ENCODE measurements at places on chromosomes 5 and 9. TPM values are rescaled to one million over a fixed set of nuclear protein-coding genes. Genes with fewer than 3 reads are reported as not detected.
A peak's percentile ranks its signal among the peaks of the same experiment; 100 is the strongest.

DNA sequence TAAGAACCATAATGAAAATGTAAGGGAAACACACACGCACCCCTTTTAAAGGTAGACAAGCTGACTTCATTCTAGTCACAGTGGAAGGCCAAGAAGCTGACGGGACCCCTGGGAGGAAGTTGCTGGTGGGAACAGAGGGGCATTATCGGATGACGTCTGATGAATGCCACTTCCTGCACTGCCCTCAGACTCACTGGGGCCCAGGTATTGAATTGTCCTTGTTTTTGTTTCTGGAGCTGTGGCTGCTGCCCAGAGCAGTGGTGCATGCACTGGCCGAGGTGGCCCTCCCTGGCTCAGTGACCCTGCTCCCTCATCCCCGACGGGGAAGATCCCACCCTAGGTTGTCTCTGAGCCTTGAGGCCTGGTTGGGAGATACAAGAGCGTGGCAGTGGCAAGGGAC is 15.3 kb upstream of the RPL26L1 start:
- DNase-seq, result no peak

DNA sequence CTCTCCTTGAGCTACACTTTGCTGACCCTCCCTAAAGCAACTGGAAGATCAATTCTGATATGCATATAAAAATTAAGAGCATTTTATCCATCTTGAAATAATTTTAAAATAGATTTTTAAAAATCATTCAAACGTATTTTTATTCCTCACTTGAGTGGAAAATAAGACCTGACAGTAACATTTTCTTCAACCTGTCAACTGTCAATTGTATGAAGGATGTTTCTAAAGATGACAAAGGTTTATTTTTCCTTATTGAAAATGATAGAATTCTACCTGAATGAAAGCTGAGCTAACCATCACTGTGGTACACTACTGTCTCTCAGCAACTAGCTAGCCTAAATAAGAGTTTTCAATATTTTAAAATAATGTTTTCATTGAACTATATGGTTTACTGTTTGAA is 7.0 kb downstream of the EFNA5 start:
- DNase-seq, result no peak

CBY3 gene
- not detected for total RNA-seq

ARHGAP26 gene
- 40.6 TPM for total RNA-seq

- DNase-seq, result no peak
Observed at GRCh38 chr5:30341466-30341865, 852.0 kb upstream of the CDH6 start.

FAM153A gene
- 0.20 TPM for total RNA-seq

APBA1 gene
- total RNA-seq, result 7.7 TPM

DNA sequence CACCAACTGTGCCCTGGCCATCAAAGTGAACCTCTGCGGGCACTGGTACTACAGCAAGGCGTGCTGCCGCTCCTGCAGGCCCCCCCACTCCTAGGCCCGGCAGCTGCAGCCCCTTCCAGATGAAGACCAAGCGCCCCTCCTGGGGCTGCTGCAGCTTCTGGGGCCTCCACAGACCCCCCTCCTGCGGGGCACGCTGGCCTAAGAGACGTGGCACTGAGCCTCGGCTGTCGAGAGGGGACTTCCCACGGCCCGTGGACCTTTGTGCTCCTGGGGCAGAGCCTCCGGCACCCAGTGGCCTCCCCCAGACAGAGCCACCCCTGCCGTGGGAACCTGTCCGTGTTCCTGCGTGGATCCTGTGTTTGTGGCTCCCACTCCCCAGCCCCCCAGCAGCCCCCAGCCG is 34.4 kb downstream of the FAM163B start:
- no peak for DNase-seq

GRCh38 chr9:25681266-25681665 is 3.0 kb upstream of the TUSC1 start:
- no peak for DNase-seq

IGIP gene
- 10.9 TPM for total RNA-seq

GRM6 gene
- not detected for total RNA-seq

DNA sequence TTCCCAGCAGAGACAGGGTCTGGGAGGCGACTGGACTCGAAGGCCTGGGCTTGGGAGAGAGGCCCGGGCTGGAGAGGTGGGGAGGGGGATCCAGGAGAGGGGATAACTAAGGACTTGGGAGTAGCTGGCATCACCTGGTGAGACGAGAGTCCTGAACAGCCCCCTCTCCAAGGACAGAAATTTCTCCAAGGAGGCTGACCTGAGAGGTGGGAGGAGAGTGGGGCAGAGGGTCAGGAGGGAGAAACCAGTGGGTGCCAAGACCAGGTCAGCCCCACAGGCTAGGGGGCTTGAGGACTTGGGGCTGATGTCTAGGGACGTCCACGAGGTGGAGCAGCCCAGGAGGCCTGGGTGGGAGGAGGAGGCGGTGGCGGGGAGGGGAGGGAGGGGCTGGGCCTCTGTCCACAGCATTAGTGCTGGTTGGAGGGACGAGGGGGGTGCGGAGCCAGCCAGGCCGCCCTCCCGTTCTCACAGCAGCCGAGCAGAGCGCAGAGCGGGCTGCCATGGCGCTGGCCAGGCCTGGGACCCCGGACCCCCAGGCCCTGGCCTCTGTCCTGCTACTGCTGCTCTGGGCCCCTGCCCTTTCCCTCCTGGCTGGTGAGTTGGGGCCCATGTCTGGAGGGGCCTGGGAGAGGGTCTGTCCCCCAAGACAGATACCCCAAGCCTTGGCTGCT is at the start of gene CRB2:
Gene CRB2 (plus strand): TSS at position 437 of the 671 bp plus-strand sequence. CDS start 64 bp downstream, at position 501.
- no peak for DNase-seq

MRPL22 gene
- total RNA-seq, result 11.9 TPM

- DNase-seq, result peak; percentile 31
Observed at GRCh38 chr5:172897481-172898217, 61.6 kb upstream of the RPL26L1 start.

DNA sequence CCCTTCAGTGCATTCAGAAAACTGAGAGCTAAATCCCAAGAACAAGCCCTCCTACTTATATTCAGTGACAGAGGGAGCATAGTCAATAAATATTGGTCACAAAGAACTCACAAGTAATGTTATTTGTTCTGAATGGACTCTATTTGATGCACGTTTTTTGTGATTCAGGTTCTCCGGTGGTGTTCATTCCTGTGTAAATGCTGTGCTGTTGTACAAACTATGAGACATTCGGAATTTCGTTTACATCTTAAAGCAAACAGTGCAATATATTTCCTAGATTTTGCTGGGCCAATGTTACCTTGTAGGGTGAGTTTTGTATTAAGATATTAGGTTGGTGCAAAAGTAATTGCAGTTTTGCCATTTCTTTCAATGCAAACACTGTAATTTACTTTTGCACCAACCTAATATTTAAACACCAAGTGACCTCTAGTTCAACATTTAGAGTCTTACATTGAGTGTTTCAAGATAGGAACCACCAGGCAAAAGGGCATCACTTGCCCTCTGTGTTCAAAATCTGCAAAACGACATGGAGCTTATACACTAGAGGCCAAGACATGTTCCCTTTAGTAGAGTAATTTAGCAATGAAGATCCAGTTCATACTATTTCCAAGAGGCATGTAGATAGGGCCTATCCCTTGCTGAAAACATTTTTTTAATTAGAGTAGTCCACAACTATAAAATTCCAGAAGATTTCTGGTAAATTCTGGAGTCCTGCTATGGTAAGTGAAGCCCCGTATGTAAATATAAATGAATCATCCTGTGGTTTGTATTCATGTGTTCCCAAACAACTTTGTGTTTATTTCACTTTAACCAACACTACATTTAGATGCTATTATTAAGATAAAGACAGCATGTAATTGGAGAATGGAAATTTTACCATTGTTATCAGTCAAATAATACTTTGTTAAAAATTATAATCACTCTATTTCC is 444.0 kb upstream of the PTGER4 start:
- no peak for DNase-seq

ACSL6 gene
- total RNA-seq, result 3.7 TPM

C6 gene
- total RNA-seq, result 1.4 TPM

NMUR2 gene
- total RNA-seq, result 0.10 TPM

DNA sequence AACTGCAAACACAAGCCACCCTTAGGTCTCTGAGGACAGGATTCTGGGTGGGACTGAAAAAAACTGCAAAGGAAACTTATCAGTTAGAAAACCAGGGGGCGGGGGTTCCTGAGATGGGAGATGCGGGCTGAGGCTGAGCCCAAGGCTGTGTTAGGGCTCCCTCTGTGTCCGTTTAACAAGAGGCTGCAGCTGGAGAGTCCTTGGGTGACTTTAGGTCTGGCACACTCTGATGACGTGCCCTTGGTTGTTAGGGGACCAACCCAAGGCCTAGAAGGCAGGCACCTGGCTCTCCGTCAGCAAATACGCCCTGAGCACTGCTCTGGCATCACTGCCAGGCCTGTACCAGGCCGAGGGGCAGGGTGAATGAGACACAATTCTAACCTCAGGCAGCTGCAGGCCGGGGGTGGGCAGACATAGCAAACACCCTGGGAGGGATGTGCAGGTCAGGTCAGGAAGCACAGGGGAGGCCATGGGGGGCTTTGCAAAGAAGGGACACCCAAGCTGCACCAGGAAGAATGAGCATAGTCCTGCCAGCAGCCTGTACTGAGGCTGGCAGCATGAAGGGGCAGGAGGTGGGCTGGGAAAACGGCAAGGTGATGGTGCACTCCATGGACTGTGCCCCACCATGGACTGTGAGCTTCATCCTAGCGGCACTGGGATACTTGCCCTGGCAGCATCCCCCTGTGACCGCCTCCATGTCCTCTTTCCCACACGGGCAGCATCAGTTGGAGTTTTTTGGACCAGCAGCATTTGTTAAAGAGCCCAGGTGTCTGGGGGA is 137.9 kb downstream of the GABBR2 start:
- no peak for DNase-seq

PCDHA6 gene
- total RNA-seq, result 0.30 TPM

DNA sequence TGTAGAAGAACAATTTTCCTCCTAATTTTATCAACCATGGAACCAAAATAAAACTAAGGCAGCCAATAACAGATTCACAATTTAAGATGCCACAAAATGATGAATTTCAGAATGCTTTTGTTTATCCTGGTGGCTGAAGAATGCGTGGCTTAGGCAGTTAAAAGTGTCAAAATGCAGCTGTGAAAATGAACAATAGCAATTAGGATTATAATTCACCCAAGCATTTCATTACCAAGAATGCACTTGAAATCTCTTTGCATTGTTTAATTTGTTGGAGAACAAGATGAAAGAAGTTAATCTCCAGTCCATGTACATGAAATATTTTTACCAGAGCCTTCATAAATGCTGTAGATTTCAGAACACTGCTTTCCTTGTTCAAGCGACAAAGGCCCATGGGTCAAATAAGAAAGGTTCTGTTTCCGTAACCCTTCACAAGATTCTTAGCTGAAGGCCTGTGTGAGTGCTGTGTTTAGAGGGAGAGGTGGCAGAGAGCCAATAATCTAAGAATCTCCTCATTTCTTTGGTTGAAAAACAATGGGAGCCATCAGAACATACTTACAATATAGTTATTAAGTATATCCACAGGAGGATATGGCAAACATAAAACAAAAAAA is 39.3 kb downstream of the CLINT1 start:
- DNase-seq, result peak; percentile 64

DNA sequence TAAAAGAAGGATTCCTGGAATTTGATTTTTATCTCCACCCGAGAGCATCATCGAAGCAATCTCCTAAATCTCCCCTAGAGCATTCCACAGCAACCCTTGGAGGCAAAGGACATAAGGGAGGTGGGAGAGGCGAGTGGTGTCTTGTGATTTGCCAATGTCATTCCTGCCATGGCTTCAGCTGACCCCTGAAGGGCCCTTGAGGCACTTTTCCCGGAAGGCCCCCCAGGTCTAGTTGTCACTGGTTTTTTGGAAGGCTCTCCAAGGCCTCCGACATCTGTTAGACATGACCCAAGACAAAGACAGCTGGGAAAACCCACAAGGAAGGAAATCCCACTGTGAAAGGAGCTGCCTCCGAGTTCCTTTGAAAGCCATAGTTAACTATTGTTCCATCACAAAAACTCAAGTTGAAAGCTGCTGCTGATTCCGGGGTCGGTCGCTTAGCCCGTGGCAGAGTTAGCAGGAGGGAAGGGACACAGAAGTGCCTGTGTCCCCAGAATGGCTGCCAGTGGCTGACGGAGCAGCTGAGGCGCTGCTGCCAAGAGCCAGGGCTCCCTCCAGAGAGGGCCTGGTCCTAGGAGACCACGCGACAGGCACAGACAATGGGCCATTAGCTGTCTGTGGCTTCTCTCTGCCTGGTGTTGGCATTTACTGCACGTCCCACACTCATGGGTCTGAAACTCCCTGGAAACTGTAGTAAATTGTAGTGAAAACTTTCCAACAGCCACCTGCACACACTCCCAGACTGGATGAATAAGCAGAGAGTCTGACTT is 24.4 kb upstream of the TRIO start:
- DNase-seq, result no peak

DNA sequence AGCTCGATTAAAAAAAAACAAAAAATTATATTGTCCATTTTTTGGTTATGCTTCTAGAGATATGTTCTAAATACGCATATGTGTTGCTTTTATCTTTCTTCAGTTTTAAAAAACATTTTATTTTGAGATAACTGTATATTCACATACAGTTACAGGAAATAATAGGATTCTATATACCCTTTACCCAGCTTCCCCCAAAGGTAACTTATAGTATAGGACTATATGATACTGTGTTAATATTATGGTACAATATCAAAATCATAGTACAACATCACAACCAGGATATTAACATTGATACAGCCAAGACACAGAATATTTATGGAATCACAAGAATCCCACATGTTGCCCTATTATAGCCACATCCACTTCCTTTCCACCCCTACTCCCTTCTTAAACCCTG is 9.5 kb upstream of the MACIR start:
- no peak for DNase-seq

DNA sequence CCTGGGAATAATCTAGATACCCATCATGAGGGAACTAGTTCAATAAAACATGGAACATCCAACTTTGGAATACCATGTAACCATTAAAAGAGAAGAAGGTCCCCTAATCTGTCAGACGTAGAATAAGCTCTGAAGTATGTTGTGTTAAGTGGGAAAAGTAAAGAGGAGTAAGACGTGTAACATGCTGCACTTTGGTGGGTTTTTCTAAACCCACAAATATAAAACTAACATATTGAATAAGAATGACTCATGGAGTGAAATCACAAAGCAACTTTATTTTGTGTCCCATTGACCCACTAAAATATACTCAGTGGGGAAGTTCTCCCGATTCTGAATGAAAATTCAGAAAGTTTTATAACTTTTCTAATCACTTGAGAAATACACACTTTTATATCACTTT is 67.9 kb upstream of the PIK3R1 start:
- DNase-seq, result no peak
